ENCODE measurements at places on chromosomes 4 and X.

- no peak for DNase-seq
Measured at GRCh38 chr4:8207314-8207713, 8.2 kb downstream of the SH3TC1 start.

DNA sequence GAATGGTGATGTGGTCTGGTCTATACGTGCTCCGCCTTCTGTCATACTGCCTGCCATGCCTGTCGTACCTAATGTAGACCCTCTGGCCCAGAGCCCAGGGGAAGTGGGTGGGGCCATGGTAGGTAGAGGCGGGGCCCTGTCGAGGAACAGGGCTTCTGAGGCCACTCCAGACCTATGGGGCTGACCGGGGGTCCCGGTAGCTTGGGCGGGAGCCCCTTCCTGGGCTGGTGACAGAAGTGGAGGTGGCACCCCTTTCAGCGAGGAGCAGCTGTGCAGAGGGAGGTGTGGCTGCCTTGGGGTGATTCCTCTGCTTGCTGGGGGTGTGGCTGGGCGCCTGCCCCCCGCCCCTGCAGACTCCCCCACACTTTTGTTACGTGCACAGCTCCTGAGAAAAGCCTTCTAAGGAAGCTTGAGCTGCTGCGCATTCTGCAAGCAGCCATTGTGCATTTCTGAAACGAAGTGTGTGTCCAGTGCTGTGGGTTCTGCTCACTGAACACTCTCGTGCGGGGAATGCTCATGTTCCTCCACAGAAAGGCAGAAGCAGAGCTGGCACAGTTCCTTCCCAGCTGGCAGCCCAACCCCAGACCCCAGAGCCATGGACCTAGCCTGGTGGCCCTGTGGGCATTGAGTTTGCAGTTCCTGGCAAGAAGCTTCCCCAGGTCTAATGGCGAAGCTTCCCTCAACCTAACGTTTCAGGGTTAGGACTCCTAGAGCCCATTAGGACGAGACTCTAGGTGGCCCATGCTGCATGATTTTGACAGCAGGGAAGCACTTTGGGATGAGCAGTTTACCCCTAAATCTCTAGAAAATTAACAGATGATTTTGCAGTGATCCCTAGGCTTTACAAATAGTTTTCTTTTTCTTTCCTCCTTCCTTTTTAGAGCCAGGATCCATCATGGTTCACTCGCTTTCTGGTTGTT, 72.7 kb upstream of the HGFAC start:
- DNase-seq: no peak

GRCh38 chrX:151710457-151710856, 5.4 kb upstream of the FATE1 start:
- DNase-seq: no peak

DNA sequence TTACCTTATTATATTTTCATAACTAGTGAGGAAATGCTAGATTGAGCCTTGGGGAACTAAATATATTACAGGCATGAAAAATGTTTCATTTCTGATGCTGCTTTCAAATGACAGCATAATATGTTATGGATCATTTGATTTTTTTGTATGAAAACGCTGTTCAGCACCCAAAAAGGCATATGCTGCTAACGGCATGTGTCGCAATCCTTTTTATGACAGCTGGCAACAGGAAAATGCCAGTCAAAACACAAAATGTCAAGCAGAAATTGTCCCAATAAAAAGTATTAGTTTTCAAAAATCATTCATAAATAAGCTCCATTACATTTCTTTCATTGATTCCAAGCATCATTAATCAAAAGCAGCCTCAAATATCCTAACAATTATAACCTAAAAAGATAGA, 1244.5 kb downstream of the PCDH7 start:
- DNase-seq: no peak

DNA sequence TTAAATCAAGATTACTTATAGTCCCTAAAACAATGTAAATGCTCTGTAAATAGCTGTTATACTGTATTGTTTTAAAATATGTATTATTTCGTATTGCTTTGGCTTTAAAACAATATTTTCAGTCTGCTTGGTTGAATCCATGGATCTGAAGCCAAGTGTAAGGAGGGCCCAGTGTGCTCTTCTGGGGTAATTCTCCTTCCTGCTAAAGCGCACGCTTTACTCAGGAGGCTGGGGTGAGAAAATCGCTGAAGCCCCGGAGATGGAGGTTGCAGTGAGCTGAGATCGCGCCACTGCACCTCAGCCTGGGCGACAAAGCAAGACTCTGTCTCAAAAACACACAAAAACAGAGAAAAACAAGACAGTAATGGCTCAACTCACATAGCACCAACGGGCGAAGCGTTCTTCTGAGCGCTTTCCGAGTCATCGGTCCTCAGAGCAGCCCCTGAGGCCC, 391 bp upstream of the IDUA start:
- DNase-seq: no peak

GRCh38 chr4:118085700-118086099, 51.4 kb downstream of the NDST3 start:
- DNase-seq: no peak

DNA sequence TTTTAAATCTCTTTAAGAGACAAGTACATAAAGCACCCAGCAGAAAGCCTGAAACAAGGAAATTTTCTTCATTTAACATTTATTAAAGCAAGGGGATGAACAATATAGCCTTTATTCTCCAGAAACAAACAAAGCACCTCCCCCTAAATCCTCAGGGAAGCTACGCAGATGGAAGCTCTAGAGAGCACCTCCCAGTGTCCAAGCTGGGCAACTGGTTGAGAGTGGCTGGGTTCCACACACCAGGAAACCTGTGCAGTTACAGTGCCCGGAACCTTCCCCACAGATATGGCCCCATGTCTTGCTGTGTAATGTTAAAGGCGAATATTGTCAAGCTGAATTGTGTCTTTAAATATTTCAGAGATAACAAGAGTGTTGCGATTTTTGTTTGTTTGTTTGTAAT, 8.9 kb upstream of the TRIML1 start:
- DNase-seq: no peak

- DNase-seq: no peak
Measured at GRCh38 chr4:31791666-31792065, 1071.5 kb downstream of the PCDH7 start.

- DNase-seq: no peak
Measured at GRCh38 chrX:97447306-97447705, 563.6 kb downstream of the RPA4 start.

GRCh38 chrX:40173143-40174000, 75.6 kb upstream of the BCOR start:
- no peak for DNase-seq

- no peak for DNase-seq
Measured at GRCh38 chr4:123466080-123466785, 69.6 kb downstream of the SPRY1 start.

GRCh38 chr4:38734446-38734845, 48.3 kb downstream of the TLR10 start:
- no peak for DNase-seq

- DNase-seq: no peak
Measured at GRCh38 chr4:149713031-149713430, 102.6 kb downstream of the IQCM start.

GRCh38 chr4:17092736-17093437, 194.4 kb upstream of the LDB2 start:
- DNase-seq: no peak

- DNase-seq: no peak
Measured at GRCh38 chr4:3418029-3418762, 23.6 kb upstream of the HGFAC start.

DNA sequence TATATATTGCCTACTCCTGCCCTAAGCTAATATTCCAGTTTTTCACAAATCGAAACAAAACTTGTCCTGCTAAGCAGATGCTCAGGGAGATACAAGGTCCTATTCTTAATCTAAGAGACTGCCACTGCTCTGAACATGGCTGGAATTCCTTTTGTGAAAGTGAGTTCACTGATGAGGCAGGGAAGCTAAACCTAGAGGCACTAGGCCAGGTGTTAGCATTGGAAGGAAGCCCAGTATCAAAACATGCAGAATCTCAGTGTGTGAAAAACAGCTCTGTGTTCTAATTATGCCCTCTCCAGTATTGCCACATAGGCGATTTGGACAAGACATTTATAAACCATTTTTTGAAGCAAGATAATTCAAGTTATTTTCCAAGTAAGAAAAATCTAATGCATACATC, 47.6 kb downstream of the ABCG2 start:
- no peak for DNase-seq

All from SW 1271 (cell line).